ENCODE measurements at places on chromosomes 7 and 10.

DNA sequence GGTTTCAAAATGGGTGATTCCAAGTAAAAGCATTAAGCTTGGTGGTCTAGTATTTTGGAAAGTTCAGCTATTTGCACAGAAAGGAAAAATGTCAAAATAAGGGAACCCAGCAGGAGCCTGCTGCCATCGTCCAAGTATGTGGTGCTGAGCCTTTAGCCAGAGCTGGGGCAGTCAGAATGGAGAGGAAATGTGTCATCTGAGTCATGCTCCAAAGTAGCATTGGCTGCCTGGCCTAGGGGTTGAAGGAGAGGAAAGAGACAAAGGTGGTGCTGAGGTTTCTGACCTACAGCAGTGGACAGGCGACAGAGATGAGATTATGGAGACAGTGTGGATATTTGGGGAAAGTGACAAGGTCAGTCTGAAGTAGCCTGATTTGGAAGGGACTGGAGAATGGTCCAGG is 103.9 kb downstream of the PLCE1 start:
- no peak for DNase-seq

DNA sequence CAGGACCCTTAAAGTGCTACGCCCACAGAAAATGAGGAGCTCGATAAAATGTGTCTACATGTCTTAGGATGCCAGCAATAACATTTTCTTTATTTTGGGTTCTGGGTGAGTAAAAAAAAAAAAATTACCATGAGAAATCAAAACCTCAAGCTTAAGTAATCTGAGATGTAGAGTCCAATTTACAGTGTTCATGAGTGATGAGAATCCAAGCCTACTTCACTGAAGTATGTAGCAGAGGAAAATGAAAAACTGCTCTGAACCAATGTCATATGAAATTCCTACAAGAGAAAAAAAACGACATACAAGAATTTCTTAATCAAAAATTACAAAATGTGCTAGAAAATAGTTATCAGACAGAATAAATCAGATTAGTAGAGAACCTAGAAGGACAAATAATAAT is 274.4 kb downstream of the HTR7 start:
- DNase-seq: no peak

DNA sequence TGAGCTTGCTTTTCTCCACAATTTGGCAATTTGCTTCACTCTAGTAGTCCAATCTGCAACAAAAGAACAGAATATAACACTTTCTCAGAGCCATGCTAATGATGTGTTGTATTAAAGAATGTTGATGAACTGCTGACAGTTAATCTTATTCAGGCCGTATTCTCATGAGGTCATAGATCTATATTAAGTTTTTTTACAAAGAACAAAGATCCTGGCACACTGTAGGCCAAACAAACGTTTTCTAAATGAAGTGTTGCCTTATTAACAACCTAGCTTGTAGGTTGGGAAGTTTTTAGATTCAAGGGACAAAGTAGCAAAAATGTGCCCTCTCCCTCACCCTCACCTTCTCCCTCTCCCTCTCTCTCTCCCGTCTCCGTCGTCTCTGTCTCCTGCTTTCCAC is 6.8 kb downstream of the HILPDA start:
- DNase-seq: no peak

DNA sequence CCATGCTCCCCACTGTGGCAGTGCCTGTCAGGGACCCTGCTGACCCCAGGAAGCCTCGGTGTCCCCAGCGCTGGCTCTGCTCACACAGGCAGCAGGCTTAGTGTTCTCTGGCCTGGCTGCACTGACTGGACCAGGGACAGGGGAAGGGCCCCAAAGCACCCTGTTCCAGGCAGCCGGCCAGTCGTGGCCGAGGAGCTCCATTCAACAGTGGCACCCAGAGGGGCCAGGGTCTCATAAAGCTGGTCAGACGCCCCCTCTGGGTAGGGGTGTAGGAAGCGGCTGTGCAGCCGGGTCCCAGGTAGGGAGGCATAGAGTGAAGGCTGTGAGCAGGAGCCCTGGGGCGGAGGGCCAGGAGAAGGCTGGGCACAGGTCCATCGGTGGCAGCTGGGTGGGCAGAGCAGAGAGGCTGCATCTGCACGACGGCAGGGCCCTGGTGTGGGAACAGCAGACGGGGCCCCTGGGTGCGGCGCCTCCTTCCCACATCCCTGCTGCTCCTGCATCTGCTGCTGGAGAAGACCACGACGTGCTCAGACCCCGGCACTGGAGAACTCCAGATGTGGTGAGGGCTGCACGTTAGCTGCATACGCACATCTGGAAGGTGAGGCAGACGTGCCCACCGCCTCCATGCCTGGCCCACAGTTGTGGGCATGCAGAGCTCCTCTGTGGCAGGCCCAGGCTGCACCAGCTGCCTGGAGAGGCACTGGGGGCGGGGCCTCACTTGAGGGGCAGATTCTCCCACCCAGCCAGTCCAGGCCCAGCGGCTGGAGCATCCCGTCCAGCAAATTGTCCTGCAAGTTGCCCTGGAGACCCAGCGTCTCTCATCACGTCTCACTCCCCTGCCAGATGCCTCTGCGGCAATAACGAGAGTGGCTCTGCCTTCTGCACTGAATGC is 25.1 kb downstream of the MNX1 start:
- DNase-seq: no peak

GRCh38 chr10:100291356-100291755 is 4.9 kb upstream of the BLOC1S2 start:
- no peak for DNase-seq

- no peak for DNase-seq
Measured at GRCh38 chr10:110274072-110274627, 30.6 kb downstream of the SMNDC1 start.

DNA sequence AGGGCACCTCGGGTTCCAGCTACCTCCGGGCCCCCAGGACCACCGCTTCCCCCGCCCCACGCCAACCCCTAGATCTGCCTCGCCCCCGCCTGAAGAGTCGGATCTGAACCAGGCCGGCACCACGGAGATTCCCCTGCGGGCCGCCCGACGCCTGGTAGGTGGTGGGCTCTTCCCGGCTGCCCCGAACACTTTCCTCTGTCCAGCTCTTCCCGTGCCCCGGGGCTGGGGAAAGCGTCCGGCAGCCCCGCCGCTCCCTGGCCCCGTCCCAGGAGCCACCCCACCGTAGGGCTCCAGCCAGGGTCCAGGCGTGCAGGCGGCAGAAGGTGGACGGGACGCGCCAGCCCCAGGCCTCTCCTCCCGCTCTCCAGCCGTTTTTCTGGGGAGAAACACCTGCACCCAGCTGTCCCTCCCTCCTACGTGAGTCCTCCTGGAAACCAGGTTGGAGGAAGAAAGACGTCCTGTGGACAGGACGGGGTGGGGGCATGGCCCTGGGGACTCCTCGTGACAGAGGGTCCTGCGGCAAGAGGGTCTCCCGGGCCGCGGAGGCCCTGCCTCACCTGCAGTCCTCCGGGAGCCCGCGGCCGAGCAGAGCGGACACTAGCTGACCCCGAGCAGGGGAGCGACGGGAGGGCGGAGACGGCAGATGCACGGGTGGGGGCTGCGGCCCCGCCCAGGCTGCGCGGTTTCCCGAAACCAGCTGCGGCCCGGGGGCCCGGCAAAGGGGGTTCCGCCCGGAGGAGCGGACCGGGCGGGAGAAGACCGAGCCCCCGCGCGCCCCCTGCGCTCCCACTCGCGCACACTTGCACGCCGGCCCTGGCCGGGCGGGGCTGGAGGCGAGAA is at the start of gene TMEM176B:
Gene TMEM176B, minus strand, starts transcription at position 624 of the 840 bp plus-strand sequence. CDS start 3,795 bp downstream, outside the sequence.
- DNase-seq: peak; percentile 86

- no peak for DNase-seq
Measured at GRCh38 chr10:86360657-86361056, 5.9 kb downstream of the GRID1 start.

- no peak for DNase-seq
Measured at GRCh38 chr7:38607466-38607865, 23.7 kb downstream of the AMPH start.

GRCh38 chr10:58625070-58625469 is 112.4 kb downstream of the BICC1 start:
- DNase-seq: no peak

DNA sequence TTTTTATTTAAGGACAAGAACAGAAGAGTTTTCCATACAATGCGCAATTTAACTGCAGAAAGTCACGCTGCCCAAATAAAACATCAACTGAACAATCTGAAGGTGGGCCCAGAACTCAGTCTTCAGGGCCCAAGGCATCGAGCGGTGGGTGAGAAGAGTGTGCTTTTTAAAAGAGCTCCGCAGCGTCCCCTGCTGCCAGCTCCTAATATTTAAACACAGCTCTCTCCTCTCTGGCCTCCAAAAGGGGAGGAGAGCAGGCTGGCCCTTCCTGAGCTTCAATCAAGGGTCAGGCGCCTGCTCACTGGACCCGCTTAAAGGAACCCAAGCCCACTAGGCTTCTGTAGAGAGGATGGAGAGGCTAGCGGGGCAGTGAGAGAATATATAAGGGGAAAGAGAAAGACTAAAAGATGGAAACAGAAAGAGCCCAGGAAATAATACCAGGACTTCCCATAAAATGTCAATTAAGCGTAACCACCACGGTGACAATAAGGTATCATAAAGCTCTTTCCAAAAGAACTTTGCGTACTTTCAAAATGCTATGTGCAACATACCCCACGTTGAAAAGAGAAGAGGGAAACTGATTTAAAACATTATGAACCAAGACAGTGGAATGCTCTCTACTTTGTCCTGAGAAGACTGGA is 2.8 kb downstream of the FAM53B start:
- peak; percentile 89 for DNase-seq

- DNase-seq: no peak
Measured at GRCh38 chr7:139299296-139299695, 41.8 kb upstream of the FMC1 start.

GRCh38 chr10:86798611-86799010 is 42.2 kb downstream of the BMPR1A start:
- DNase-seq: no peak

DNA sequence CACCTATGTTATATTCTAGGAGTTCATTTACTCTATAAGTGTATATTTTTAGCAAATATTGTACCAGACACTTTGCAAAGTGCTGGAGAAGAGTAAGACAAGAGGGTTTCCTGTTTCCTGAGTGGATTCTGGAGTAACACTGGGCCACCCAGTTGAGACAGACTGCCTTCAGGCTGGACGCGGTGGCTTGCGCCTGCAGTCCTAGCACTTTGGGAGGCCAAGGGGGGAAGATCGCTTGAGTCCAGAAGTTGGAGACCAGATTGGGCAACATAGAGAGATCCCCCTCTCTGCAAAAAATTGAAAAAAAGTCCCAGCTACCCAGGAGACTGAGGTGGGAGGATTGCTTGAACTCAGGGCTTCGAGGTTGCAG is 772 bp upstream of the ZSCAN25 start:
- no peak for DNase-seq

- peak; percentile 70 for DNase-seq
Measured at GRCh38 chr7:32890010-32890792, 1.4 kb downstream of the KBTBD2 start.

DNA sequence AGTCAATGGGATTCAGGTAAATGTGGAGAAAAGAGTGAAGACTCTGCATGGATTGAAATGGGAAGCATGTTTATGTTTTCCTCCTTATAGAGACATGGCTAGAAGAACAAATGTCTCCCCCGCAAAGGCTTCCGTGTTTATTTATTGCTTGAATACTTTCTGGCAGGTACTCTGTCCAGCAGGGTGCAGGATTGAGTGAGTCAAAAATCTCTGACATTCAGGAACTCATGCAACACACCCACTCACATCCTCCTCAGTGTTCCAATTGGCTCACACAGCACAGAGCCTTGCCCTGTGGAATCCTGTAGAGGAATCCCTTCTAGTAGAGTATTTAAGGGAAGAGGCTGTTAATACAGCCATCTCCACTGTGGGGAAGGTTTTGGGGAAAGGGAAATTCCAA is 290.3 kb upstream of the VWC2 start:
- DNase-seq: no peak

GRCh38 chr7:103628742-103629141 is 182.7 kb upstream of the SLC26A5 start:
- no peak for DNase-seq

- no peak for DNase-seq
Measured at GRCh38 chr7:37635346-37635745, 48.2 kb upstream of the GPR141 start.

DNA sequence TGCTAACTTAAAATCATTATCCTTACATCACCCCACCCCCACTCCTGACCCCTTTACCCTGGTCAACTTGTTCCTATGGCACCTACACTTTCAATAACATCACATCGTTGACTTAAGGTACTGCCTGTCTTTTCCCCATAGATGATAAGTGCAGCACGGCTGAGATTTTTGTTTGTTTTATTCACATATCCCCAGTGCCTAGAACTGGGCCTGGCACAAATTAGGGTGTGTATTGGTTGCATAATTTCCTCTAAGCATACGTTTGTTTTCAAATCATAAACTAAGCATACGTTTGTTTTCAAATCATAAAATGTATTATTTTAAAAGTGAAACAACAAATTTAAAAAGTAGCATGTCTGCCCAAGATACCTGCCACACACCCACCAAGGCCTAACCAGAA is 35.3 kb downstream of the ANXA11 start:
- no peak for DNase-seq

- no peak for DNase-seq
Measured at GRCh38 chr10:109405338-109405737, 518.0 kb downstream of the XPNPEP1 start.

DNA sequence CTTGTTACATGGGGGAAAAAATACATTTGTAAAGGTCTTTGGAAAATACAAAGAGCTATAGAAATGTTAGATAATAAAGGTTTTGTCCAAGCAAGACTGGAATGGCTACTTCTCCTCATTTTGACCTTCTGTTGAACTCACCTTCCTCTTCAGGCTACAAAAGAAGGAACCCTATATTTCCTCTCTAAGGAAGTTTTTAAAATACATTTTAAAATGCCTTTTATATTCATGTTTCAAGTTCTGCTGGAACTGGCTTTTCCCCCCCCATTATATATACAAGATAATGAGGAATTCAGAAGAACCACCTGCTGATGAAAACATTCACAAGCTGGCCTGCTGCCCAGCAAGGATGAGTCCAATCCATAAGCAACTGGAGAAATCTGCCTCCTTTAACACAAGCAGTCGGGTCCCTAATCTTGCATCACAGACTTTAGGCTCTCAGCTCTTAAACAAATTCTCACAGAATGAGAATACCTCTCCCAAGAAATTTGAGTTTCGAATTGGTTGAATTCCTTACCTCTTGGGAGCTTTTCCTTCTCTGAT is 44.6 kb downstream of the MTERF1 start:
- DNase-seq: no peak

DNA sequence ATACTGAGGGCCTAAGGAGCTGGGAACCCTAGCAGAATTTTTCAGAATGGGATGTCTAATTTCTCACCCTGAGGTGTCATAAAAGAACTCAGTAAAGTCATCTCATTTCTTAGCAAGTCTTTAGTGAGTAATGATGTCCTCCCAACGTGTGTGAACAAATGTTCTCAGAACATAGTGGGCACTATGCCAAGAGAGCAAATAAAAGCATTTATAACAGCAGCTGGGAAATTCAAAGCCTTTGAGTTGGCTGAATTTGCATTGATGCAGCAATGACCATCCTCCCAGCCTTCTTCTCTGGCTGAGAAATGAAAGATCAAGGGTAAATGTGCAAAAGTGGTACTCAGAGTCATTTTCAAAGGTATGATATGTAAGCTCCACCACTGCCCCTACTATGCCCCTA is 109.4 kb downstream of the FAM107B start:
- DNase-seq: peak; percentile 58

GRCh38 chr7:131533566-131534561 is 22.6 kb downstream of the PODXL start:
- no peak for DNase-seq

- peak; percentile 17 for DNase-seq
Measured at GRCh38 chr10:50310560-50311174, 59.4 kb upstream of the ASAH2 start.

GRCh38 chr10:86355571-86356038 is 11.0 kb downstream of the GRID1 start:
- DNase-seq: no peak

GRCh38 chr10:30662814-30663213 is 33.3 kb upstream of the LYZL2 start:
- DNase-seq: no peak
